Fibroblast of mammary gland (primary cell): ENCODE measurements at places on chromosomes 16 and 17.
A peak's percentile ranks its signal among the peaks of the same experiment; 100 is the strongest.

GRCh38 chr17:40419559-40420331 is 2.0 kb upstream of the TOP2A start:
- DNase-seq: no peak

- DNase-seq: no peak
Measured at GRCh38 chr17:83173914-83174361, 94.5 kb downstream of the METRNL start.

GRCh38 chr17:33012522-33013033 is 20.9 kb downstream of the SPACA3 start:
- peak; percentile 91 for DNase-seq

- DNase-seq: no peak
Measured at GRCh38 chr17:80839511-80839941, 152.1 kb upstream of the CHMP6 start.

- no peak for DNase-seq
Measured at GRCh38 chr16:50309527-50310307, 43.4 kb downstream of the ADCY7 start.

GRCh38 chr17:72747501-72747900 is 345.0 kb downstream of the SLC39A11 start:
- no peak for DNase-seq
